ENCODE measurements at places on chromosomes 12 and 14.
A peak's percentile ranks its signal among the peaks of the same experiment; 100 is the strongest.

DNA sequence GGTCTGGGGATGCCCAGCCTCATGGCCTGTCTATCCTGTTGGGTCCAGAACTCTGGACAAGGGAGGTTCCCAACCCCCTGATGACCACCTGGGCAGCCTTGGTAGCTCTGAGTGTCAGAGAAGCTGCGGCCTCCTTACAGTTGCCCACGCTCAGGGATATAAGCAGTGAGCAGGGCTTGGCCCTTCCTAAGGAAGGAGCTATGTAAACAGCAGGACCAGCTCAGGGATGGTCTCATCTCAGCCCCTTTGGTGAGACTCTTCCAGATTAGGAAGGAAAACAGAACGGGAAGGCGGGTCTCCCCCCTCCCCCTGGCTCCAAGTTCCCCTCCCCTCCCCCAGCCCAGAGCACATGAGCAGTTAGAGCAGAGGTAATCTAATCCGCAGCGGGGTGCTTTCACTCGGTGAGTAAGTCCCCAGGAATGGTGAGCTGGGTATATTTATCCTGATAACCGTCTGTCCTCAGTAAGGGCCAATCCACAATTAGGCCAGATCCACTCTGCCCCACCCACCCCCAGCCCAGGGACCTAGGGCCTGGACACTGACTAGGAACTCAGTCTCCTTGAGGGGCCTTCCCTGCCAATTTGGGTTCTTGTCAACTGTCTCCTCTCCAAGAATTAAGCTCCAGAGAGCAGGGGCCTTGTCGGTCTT, 29.5 kb upstream of the RPLP0 start:
- DNase-seq: peak; percentile 89

GRCh38 chr12:53638057-53638456, 11.9 kb upstream of the ATF7 start:
- DNase-seq: no peak

DNA sequence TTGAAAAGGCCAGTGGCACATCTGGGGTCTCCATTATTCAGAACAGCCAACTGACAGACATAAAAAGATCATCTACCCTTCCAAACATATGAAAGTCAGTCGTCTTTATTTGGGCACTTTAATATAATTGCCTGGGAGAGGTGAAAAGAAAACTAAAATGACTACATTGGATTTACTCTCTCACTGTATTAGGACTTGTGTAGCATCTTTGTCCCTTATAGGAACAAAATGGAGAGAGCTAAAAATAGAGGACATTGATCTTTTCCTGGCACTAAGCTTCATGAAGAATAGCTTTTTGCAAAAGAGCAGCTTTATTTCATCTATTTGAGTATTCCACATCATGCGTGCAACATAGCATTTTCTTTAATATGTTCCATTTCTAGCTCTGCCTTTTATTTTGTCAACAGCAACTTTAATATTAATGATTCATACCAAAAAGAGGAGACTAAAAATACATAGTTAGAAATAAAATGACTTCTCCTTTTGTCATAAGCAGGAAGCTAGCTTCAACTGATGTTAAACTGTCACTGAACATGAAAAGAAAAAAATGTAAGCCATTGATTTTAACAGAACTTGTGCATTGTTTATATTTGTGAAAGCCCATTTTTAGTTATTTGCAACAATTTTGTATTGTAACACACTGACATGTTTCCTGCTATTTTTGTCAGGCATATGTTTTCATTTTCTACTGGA, 254.6 kb downstream of the SEC23A start:
- DNase-seq: no peak

GRCh38 chr12:120019197-120019596, 30.2 kb downstream of the BICDL1 start:
- no peak for DNase-seq

- DNase-seq: no peak
These were observed 1.7 kb upstream of the CFAP251 start for GRCh38 chr12:121916719-121917118.

- DNase-seq: no peak
These were observed 32.9 kb upstream of the SPTLC2 start for GRCh38 chr14:77649326-77649725.

- DNase-seq: no peak
These were observed at the start of gene TRHDE for GRCh38 chr12:72272091-72272661. TSS of gene TRHDE (plus strand) at chr12:72272370. CDS start at chr12:72272644, 274 bp downstream.

DNA sequence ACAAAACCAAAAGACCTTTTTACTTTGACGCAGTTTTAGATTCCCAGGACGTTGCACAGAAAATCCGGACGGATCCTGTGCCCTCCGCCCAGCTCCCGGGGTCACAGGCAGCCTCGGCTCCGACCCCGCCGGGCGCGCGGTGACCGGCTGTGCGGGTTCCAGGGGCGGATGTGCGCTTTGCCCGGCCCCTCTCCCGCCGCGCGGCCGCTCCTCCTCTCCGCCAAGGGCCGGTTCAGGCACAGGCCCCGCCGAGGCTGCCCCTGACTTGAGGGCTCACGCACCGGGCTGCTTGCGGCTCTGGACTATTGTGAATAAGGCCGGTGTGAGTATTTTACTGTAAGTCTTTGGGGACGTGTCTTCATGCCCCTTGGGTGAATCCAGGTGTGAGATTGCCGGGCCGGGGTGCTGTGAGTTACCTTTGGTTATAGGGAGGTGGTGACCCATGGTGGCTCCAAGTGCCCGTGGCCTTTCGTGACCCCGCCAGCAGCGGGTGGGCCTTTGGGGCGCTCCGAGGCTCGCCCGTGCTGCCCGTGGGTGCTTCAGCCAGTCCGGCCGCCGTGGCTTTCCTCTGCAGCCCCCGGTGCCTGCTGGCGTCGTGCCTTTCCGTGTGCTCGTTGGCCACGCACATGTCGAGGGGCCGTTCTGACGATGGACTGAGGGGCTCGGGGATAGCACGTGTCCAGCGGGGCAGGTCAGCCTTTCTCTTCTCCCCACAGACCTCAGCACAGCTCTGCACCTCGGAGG, 45.9 kb downstream of the NOC4L start:
- no peak for DNase-seq

- no peak for DNase-seq
These were observed 8.6 kb downstream of the VTI1B start for GRCh38 chr14:67665868-67666267.

DNA sequence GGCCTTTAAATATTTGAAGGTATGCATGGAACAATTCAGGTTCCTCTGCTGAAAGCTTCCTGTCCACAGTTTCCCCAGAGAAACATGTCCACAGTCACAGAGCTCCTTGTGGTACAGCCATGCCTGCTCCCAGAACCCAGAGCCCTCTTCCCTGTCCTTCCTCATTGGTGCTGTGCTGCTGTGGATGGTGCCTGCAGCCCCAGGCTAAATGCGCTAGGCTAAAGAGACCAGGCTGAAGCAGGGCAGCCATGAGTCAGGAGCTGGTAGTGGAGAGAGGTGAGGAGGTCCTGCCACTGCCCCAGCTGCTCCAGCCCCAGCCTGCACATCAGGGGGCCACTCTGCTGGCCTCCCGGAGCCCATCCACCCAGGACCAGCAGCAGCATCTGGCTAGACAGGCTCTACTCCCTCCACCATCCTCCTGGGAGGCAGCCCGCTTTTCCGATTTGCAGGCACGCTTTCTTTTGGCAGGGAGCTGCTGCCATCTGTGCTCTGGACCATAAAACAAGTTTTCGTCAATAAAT, 65.4 kb upstream of the DDX11 start:
- DNase-seq: no peak

GRCh38 chr12:80162177-80162576, 62.8 kb downstream of the OTOGL start:
- no peak for DNase-seq

DNA sequence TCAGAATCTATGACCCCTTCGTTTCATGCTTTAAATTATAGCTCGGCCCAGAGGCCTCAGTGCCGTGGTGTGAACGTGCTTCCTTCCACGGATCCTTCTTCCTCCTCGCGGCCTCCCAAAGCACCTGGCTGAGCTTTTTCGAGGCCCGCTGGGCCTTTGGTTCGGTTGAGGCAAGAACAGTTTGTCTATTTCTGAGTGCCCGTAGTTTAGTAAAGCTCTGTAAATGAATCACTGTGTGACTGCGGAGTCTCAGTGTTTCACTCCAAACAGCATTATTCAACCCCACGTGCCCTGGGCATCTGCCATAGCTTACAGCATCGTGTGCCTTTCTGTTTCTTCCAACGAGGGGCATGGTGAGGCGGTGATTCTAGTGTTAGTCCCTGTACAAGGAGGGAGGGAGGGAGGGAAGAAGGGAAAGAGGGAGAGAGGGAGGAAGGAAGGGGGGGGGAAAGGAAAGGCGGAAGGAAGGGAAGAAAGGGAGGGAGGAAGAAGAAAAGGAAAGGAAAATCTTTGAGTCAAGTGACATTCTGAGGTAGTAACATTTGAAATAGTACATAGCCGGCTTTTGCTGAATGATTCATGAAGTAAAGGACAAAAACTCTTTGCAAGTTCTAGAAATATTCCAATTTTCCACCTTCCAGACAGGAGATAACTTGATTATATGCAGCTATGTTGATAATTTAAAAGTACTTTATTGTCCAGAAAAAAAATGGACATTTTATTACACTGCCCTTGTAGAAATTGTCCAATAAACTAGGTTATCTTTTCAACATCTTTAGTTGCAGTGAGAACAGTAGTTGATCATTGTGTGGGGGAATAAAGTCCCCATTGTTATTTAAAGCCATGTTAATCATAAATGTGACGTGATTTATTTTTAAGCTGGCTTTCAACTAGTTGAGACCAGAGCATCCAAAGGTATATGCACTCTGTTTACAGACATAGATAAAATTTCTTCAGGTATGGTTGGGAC, 1.2 kb upstream of the TRIM9 start:
- DNase-seq: no peak

DNA sequence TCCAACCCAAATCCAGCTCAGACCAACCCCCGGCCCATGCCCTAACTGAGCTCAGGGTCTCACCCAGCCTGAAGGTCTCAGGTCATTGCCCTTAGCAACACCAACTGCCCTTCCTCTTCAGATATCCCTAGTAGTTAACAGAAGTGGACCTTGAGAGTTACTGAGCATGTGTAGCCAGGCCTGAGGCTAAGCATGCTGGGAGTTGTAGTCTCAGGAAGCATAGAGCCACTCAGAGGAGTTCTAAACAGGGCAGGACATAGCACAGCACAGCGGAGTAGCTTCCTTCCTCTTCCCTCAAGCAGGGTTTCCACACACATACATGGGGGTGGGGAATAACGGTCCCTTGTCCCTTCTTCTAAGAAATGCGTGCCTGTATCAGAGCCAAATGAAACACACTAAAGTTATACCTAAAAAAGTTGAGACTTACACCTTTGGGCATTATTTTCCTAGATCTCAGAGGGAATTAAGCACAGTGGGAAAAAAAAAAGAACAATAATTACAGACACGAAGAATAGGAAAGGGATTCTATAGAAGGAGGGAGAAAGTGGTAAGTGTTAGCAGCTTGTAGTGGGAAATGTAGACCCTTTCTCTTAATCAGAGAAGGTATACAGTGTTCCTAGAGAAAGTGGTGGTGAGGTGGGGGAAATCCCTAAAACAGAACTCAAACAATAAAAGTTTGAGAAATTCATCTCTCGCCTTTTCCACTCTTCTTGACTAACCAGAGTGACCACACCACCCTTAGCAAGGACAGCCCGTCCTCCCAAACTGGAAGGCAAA, 4.4 kb downstream of the KMT2D start:
- no peak for DNase-seq

GRCh38 chr12:93860668-93861373, 183.6 kb downstream of the CRADD start:
- DNase-seq: no peak

DNA sequence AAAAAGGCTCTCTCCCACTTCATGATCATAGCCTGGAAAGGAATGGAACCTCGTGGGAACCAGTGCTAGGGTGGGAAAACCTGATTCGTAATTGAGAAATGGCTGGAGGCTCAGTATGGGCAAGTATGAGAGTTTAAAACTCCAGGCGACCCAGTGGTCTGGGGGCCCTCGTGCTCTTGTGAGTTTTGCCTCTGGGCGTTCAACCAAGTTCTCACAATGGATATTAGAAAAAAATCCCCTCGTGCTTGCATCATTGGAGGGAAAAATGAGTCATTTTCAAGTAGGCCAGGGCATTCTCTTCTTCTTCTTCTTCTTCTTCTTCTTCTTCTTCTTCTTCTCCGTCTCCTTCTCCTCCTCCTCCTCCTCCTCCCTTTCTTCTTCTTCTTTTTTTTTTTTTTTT, 39.0 kb downstream of the GPR68 start:
- DNase-seq: no peak

GRCh38 chr12:105622220-105622619, 291.7 kb downstream of the C12orf75 start:
- DNase-seq: no peak

GRCh38 chr12:113857371-113857770, 108.8 kb downstream of the RBM19 start:
- DNase-seq: no peak

- DNase-seq: no peak
These were observed 425.0 kb downstream of the SNAPC1 start for GRCh38 chr14:62187265-62187664.

All from LoVo (cell line).